Fibroblast of pulmonary artery (primary cell): ENCODE measurements at places on chromosomes 12 and 14.

DNA sequence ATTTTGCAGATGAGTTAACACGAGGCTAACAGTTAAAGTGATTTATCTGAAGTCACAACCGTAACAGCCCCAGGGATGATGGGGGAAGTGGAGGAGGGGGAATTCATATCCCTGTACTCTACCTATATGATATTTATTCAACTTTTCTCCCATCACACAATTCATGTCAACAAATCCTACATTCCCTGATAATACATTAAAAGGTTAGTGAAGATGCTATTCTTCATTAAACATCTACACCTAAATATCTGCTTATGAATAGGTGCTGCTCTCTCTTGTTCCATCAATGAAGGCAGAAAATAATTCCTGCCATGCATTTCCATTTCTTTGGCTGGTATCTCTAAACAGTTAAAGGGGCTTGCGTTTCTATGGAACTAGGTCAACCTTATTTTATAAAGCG is 6.8 kb downstream of the YBX3 start:
- DNase-seq, result no peak

DNA sequence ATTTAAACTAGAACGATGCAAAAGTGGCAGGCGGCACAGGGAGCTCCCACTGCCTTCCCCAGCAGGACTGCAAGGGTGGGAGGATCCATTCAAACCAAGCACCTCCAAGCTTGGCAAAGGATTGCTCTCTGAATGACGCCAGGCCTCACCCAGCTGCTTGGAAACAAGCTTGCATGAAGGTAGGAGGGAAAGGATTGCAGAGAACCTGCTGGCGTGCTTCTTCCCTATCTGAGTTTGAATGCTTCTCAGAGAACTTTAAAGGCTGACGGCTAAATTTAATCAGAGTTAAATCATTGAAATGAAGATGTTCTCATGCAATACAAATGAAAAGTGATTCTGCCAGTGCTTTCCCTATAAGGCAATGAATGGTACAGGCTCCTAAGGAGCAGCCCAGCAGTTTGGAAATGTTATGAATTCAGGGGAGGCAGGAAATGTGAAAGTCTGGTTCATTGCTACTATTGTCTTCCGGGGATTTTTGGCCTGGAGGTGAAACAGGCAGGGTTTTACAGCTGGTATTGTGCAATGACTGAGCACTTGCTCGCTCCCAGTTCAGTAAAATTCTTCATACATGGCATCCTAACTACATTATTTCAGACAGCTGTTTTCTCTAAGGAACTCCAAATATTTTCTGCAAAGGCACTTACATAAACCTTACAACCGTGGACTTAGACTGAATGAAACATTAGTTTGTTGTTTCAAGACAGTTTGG is 31.9 kb upstream of the DUSP6 start:
- DNase-seq, result peak; percentile 98

DNA sequence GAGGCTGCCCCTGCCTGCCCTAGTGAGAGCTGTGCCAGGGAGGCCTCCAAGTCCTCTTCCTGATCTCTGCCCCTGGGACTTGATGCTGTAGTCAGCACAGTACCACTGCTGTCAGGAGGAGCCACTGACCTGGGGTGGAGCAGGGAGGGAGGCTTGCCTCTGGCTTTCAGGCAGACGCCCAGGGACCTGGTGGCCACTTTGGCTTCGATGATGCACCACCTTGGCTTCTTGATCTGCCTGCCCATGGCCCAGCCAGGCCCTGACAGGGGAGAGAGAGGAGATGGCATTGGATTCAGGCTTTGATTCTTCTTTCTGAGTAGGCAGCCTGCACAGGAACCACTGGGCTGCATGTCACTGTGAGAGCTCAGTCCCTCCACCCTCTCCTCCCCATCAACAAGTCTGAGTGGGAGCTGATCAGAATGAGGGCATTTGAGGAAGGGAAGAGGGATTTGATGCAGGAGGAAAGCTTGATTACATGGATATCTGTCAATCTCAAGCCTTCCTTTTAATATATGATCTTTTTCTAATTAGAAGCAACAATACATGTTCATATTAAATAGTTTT is 24.7 kb downstream of the TMEM63C start:
- no peak for DNase-seq

DNA sequence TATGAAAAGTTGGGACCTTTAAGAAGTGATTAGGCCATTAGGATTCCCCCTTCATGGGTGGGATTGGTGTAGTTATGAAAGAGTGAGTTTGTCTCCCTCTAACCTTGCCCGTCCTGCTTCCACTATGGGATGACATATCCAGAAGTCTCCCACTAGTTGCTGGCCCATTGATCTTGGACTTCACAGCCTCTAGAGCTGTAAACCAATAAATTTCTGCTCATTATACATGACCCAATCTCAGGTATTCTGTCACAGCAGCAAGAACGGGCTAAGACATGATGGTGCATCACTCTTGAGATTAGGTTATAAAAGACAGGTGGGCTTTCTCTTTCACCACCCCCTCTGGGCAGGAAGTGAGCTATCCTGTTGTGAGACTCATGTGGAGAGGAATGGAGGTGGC is 8.6 kb upstream of the SMOC1 start:
- DNase-seq, result no peak

- DNase-seq, result no peak
These were observed 1.4 kb downstream of the ARHGDIB start for GRCh38 chr12:14959916-14960496.

DNA sequence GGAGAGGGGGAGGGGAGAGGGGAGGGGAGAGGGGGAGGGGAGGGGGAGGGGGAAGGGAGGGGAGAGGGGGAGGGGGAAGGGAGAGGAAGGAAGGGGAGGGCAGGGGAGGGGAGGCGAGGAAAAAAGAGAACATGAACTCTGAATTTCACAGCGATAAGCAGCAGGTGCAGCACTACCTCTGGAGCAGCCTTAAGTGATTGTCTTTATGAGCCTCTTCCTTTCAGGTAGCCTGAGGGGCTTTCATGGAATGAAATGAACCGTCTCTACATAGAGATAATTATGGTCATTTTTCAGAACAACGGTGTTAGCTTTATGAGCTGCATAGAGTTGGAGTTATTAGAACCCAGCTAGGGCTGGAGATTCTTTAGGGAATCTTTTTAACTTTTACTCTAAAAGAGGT is 18.1 kb upstream of the PTCSC3 start:
- DNase-seq, result no peak

DNA sequence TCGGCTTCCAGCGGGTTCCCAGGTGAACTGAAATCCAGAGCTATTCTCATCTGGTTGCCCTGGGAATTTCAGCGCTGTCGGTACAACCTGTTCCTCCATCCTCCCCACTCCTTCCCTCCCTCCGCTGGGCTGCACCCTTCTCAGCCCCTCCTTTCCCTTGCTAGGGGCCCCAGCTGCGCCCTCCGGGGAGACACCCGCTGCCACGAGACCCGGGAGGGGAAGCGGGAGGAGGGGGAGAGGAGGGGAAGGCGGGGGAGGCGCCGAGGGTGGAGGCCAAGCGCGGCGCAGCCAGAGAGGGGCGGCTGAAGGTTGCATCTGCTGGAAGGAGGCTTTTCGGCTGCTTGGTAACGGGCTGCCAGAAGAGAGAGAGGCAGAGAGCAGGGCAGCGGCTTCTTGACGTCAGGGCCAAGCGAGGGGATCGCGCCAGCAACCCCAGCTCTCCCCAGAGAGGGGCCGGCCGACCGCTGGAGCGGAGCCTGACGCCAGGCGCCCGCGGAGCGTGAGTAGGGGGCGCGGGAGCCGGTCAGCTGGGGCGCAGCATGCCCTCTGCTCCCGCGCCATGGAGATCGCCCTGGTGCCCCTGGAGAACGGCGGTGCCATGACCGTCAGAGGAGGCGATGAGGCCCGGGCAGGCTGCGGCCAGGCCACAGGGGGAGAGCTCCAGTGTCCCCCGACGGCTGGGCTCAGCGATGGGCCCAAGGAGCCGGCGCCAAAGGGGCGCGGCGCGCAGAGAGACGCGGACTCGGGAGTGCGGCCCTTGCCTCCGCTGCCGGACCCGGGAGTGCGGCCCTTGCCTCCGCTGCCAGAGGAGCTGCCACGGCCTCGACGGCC is at the start of gene KCNA5:
Gene KCNA5, plus strand, starts transcription at position 291 of the 831 bp plus-strand sequence. Its CDS starts 269 bp downstream, at position 560.
- no peak for DNase-seq

GRCh38 chr12:6222078-6222654 is 22.0 kb downstream of the CD9 start:
- DNase-seq, result no peak

DNA sequence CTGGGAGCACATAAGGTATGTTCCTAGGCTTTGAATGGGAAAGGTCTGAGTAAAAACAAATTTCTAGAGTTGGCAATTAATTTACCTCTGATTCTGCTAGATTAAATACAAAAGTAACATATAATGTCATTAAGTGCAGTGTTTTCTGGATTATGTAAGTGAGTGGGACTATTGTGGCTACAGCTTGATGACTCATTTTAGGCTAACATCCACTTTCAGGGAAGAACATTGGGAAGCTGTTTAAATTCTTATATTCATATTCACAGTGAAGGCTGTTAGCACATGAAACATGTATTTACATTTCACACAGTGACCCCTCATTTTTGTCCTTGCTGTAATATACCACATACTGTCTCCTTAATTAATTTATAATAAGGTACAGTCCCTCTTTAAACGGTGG is 13.2 kb upstream of the BMAL2 start:
- DNase-seq, result peak; percentile 67

GRCh38 chr14:102930138-102930752 is 7.8 kb downstream of the AMN start:
- DNase-seq, result no peak

DNA sequence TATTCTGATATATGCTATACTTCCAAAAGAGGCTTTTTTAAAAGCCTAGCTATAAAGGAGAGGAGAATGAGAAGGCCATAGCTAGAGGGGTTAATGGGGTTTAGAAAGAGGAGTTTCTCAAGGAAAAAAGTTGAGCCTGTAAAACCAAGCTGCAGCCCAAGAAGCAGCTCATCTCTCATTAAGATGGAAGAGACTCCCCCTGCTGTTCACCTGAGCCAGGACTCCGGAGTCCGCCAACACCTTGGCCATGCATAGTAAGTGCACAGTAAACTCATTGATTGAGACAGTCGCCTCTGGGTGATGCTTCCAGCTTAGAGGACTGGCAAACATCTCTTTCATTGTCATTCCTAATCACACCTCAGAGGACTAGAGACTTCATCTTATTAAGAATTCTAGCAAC is 46.2 kb downstream of the ANO2 start:
- no peak for DNase-seq

GRCh38 chr14:104708606-104709268 is 15.3 kb upstream of the ADSS1 start:
- DNase-seq, result peak; percentile 65

DNA sequence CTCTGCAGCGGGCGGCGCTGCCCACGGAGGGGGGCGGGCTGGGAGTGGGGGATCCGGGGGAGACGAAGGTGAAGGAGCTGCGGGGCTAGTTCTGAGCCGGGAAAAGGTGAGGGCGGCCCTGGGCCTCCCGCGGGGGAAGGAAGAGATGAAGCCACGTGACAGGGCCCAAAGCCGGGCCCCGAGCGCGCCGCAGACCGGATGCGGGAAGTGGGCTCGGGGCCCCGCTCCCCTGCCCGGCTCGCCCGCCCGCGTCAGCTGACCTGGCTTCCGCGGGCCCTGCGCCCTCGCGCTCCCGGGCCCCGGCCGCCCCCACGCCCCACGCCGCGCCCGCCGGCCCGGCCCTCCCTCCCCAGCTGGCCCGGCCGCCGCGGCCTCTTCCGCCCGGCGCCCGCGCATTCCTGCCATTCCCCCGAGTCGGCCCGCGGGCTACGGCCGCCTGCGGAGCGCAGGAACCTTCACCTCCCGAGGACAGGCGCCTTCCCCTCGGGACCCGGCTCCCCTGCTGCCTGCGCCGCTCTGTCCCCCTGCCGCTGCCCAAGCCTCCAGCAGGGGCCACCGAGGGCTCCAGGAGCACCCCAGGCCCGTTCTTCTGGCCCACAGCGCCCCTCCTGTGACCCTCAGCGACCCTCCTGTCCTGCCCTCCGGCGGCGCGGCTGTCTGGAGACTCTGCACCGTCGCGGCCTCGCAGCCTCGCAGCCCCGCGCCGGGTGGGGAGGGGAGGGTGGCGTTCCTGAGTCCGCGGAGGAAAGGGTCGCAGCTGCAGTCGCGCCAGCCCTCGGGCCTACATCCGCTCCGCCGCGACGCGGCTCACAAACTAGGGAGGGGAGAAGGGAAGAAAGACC is 20.4 kb downstream of the NINJ2 start:
- peak; percentile 59 for DNase-seq

DNA sequence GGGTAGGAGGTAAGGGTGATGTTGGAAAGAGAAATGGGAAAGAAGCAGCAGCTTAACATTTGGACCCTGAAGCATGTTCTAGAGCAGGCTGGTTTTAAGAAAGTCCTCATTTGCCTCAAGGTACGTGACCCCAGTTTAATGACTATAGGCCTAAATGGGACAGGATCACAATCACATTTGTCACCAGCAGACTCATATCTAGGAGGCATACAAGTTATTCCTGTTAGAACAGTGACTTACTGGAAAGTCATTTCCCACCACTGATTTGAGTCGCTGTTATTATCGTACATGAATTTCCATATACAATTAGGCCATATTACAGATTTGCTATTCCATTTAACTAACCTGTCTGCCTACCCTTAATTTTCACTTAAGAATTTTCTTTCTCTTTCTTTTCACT is 326.1 kb downstream of the DAD1 start:
- DNase-seq, result no peak

DNA sequence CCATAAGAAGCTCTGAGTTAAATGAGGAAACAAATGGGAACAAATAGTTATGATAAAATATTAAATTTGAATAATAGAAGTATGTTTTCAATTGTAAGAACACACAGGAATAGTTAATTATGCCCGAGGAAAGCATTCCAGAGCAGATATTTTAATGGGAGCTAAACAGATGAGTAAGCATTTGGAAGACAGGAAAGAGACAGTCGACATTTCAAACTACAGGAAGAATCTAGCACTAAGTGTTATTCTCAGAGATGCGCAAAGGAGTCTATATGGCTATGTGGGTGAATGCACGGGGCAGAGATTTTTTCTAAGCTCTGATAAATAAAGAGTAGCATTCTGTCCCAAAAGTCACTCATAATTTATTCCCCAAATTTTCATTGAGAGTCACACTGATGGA is 64.5 kb upstream of the SSTR1 start:
- DNase-seq, result no peak
